ENCODE measurements at places on chromosomes 2 and 18.

DNA sequence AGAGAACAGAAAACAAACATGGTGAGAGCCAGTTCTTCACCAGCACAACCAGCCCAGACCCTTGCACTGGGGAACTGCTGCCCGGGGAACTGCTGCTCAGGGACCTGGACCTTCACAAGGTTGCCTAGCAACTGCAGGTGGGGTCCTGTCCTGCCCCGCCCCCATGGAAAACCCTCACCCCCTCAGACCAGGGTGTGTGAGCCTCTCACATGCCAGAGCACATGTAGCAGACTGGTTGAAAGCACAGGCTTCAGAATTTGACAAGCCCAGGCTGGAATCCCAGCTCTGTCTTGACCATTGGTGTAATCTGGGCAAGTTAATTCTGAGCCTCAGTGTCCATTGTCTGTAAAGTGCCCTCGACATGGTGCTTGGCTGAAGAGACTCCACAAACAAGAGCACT lies 118.6 kb downstream of the LOXHD1 start:
- H3K4me3 ChIP-seq = no peak overlapping the region
- DNase-seq = no peak
- peaks cover 5% of the 10 kb centered on the region for H3K4me1 ChIP-seq
- H3K27ac ChIP-seq = no peak overlapping the region

DNA sequence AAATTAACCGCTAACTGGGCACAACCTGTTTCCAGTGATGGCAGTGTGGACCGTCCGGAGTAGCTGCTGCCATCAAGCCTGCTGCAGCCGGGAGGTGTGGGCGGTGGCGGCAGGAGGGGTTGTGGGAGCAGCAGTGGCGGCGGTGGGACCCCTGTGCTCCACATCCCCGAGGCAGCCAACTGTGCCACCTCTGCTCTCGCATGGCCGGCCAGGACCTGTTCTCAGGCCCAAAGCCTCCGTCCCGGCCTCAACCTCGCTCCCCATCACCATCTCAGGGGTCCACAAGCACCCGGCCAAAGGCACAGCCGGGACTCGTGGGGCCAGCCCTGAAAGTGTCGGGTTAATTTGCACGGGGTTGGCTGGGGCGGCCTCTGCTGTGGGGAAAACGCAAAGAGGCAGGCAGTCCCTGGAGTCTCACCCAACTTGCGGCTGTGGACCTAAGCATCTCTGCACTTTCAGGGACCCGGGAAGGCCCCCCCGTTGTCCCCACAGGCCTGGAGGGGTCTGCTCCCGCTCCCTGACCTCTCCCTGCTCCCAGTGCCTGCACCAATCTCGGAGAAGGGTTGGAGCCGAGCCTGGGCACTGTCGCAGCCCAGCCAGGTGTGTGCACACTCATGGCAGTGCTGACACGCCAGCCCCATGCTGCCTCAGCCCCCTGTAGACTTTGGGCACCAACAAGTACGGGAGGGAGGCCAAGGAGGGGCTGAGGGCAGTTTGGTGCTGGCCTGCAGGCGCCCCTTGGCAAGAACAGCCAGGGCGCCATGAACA lies 44.4 kb upstream of the PEX13 start:
- H3K27me3 ChIP-seq = no peaks in the 10 kb centered on the region
- no peaks in the 10 kb centered on the region for H3K4me1 ChIP-seq
- no peaks in the 10 kb centered on the region for H3K36me3 ChIP-seq
- no peak for DNase-seq

GRCh38 chr18:76465630-76466409 lies 29.2 kb downstream of the ZNF516 start:
- DNase-seq = no peak
- H3K27ac ChIP-seq = no peak overlapping the region
- no peaks in the 10 kb centered on the region for H3K36me3 ChIP-seq
- no peaks in the 10 kb centered on the region for H3K27me3 ChIP-seq
- no peak overlapping the region for H3K4me3 ChIP-seq

- no peak overlapping the region for H3K27ac ChIP-seq
- no peaks in the 10 kb centered on the region for H3K4me1 ChIP-seq
- H3K27me3 ChIP-seq = no peaks in the 10 kb centered on the region
- H3K4me3 ChIP-seq = no peak overlapping the region
- DNase-seq = no peak
Observed at GRCh38 chr2:157194844-157195243, 62.7 kb upstream of the GALNT5 start.

GRCh38 chr2:4900242-4900641 lies 791.9 kb upstream of the SOX11 start:
- H3K4me3 ChIP-seq = no peak overlapping the region
- no peaks in the 10 kb centered on the region for H3K27me3 ChIP-seq
- DNase-seq = no peak
- H3K36me3 ChIP-seq = no peaks in the 10 kb centered on the region
